ENCODE measurements at places on chromosomes 4 and X. TPM values are rescaled to one million over a fixed set of nuclear protein-coding genes. Genes with fewer than 3 reads are reported as not detected.

DGKK gene
- total RNA-seq: not detected

SPON2 gene
- total RNA-seq: 55.5 TPM

ZNF185 gene
- total RNA-seq: 2.4 TPM

MSX1 gene
- total RNA-seq: 5.3 TPM

RAB40A gene
- total RNA-seq: 0.14 TPM

CPE gene
- total RNA-seq: 8.0 TPM

MTTP gene
- total RNA-seq: 0.30 TPM

TLR3 gene
- 2.1 TPM for total RNA-seq

GAGE2A gene
- not detected for total RNA-seq

TBX22 gene
- not detected for total RNA-seq

COX7B2 gene
- not detected for total RNA-seq

ESX1 gene
- not detected for total RNA-seq

SMR3A gene
- total RNA-seq: not detected

SYP gene
- 0.32 TPM for total RNA-seq

GK gene
- total RNA-seq: 5.2 TPM

SPINK2 gene
- total RNA-seq: not detected

STAP1 gene
- not detected for total RNA-seq

F8A3 gene
- 0.78 TPM for total RNA-seq

LRP2BP gene
- 0.89 TPM for total RNA-seq

RAB41 gene
- total RNA-seq: not detected

GC gene
- not detected for total RNA-seq

GYG2 gene
- 15.4 TPM for total RNA-seq

P2RY10 gene
- total RNA-seq: not detected

TRAPPC2 gene
- 12.1 TPM for total RNA-seq

MSMO1 gene
- 367 TPM for total RNA-seq

ZBTB49 gene
- 4.9 TPM for total RNA-seq

PDGFC gene
- 140 TPM for total RNA-seq

CMC4 gene
- 9.0 TPM for total RNA-seq

VCX2 gene
- total RNA-seq: not detected

IQCM gene
- not detected for total RNA-seq

USP9X gene
- total RNA-seq: 170 TPM

FRMD7 gene
- total RNA-seq: 0.05 TPM

TIGD2 gene
- total RNA-seq: 22.9 TPM

ODAPH gene
- total RNA-seq: 0.18 TPM

ADH7 gene
- total RNA-seq: not detected

NBDY gene
- 5.0 TPM for total RNA-seq

ING2 gene
- 10.7 TPM for total RNA-seq

C4orf17 gene
- total RNA-seq: not detected

LANCL3 gene
- 0.83 TPM for total RNA-seq

TEC gene
- 0.78 TPM for total RNA-seq

USP38 gene
- 22.0 TPM for total RNA-seq

USP51 gene
- total RNA-seq: 1.5 TPM

All from smooth muscle cell of the umbilical artery (primary cell).